Airway epithelial cell (primary cell): ENCODE measurements at places on chromosomes 7 and 10. TPM values are rescaled to one million over a fixed set of nuclear protein-coding genes. Genes with fewer than 3 reads are reported as not detected.

MSANTD7 gene
- total RNA-seq = 7.0 and 12.6 TPM in 2 replicates

PUS7 gene
- total RNA-seq = 14.8 and 19.9 TPM in 2 replicates

CCZ1B gene
- total RNA-seq = 23.6 and 71.8 TPM in 2 replicates

GNGT1 gene
- total RNA-seq = not detected in 2 replicates

HOXA5 gene
- total RNA-seq = not detected in 2 replicates

ELAPOR2 gene
- total RNA-seq = 2.4 and 4.7 TPM in 2 replicates

NKX2-3 gene
- not detected in 2 replicates for total RNA-seq

WEE2 gene
- not detected in 2 replicates for total RNA-seq

DTX2 gene
- 31.3 and 45.6 TPM in 2 replicates for total RNA-seq

HHEX gene
- total RNA-seq = 0.63 TPM in 1 of 2 replicates, not detected in the other

CRPPA gene
- 0.33 and 0.85 TPM in 2 replicates for total RNA-seq

OR2A25 gene
- total RNA-seq = not detected in 2 replicates

SRRM3 gene
- total RNA-seq = 0.19 and 0.85 TPM in 2 replicates

DRGX gene
- not detected in 2 replicates for total RNA-seq

NEBL gene
- 13.4 and 17.1 TPM in 2 replicates for total RNA-seq

LLCFC1 gene
- not detected in 2 replicates for total RNA-seq

MSS51 gene
- 0.28 and 0.92 TPM in 2 replicates for total RNA-seq

SPAG6 gene
- not detected in 2 replicates for total RNA-seq

TMEM130 gene
- not detected in 2 replicates for total RNA-seq

NYAP1 gene
- 0.65 and 2.1 TPM in 2 replicates for total RNA-seq

SPDYE11 gene
- not detected in 2 replicates for total RNA-seq

GRID2IP gene
- total RNA-seq = 0.21 and 0.70 TPM in 2 replicates

CTBP2 gene
- 66.0 and 83.1 TPM in 2 replicates for total RNA-seq

PODXL gene
- total RNA-seq = 0.14 and 0.85 TPM in 2 replicates

FXYD4 gene
- total RNA-seq = not detected in 2 replicates

STEAP1 gene
- 17.6 and 20.3 TPM in 2 replicates for total RNA-seq

ANKRD61 gene
- total RNA-seq = not detected in 2 replicates

GIMAP2 gene
- not detected in 2 replicates for total RNA-seq

FUOM gene
- total RNA-seq = 37.2 and 37.5 TPM in 2 replicates

SLC13A1 gene
- not detected in 2 replicates for total RNA-seq

SHH gene
- total RNA-seq = under 0.01 TPM in 1 of 2 replicates, not detected in the other
